ENCODE measurements at places on chromosomes 5 and 9.

DNA sequence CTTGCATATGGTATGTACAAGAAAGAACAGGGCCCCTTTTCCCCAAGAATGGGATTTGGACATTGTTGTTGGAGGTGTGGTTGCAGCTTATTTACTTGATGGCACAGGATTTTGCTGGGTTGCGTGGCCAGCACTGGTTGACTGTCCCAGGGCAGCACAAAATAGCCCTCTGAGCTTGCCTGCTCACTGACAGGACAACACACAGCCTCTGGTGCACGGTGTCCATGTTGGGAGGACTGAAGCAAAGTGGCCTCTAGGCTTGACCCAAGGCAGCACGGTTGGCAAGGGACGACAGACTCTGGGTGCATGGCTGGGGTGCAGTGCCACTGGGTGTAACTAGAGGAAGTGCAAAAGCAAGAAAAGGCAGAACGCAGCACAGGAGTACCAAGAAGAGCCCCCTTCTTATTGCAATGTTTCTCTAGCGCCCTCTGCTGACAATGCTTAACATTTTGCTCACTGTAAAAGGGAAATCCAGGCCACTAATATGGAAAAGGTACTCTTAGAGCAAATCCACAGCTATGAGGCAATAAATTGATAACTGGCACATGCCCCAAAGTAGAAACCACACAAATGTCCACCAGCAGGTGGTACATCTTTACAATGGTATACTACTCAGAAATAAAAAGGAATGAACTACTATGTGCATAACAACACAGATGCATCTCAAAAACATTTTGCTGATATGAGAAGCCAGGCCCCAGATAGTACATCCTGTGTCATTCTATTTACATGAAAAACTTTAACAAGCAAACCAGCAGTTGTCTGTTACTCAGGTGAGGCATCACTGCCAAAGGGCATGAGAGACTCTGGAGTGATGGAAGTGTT lies 47.4 kb upstream of the BARX1 start:
- DNase-seq, result peak; percentile 69
- H3K4me1 ChIP-seq, result peaks cover 2% of the 10 kb centered on the region
- H3K27ac ChIP-seq, result no peak overlapping the region
- no peak overlapping the region for H3K4me3 ChIP-seq
- no peaks in the 10 kb centered on the region for H3K36me3 ChIP-seq

DNA sequence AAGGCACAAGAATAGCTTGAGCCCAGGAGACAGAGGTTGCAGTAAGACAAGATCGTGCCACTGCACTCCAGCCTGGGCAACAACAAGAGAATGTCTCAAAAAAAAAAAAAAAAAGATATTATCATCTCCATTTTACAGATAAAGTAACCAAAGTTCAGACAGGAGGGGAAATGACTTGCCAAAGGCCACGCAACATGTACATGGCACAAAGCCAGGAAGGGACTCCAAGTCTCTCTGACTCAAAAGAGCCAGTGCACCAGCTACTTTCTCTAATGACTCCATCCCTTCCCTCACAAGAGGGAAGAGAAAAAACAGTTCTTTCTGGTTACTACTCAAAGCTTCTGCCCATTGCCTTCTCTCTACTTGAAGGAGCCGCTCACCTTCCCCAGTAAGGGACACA lies 34.1 kb downstream of the SIL1 start:
- H3K27ac ChIP-seq, result no peak overlapping the region
- DNase-seq, result no peak
- no peak overlapping the region for H3K4me3 ChIP-seq
- H3K4me1 ChIP-seq, result peaks cover 14% of the 10 kb centered on the region

- no peak for DNase-seq
- no peaks in the 10 kb centered on the region for H3K36me3 ChIP-seq
- no peaks in the 10 kb centered on the region for H3K4me1 ChIP-seq
- no peak overlapping the region for H3K4me3 ChIP-seq
- H3K27ac ChIP-seq, result no peak overlapping the region
These were observed 11.8 kb downstream of the ADAMTSL1 start for GRCh38 chr9:18485714-18486113.

DNA sequence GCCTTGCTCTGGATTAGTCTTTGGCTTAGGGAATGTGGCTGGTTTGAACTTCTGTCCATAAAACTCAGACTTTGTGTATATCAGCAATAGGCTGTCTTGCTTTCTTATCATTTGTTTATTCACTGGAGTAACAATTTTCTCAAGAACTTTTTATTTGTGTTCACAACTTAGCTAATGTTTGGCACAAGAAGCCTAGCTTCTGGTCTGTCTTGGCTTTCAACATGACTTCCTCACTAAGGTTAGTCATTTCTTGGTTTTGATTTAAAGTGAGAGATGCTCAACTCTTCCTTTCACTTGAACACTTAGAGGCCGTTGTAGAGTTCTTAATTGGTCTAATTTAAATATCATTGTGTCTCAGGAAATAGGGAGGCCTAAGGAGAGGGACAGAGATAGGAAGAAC lies 4.9 kb downstream of the FBXO38 start:
- H3K4me1 ChIP-seq, result no peaks in the 10 kb centered on the region
- no peak overlapping the region for H3K27ac ChIP-seq
- peaks cover 46% of the 10 kb centered on the region for H3K36me3 ChIP-seq
- no peaks in the 10 kb centered on the region for H3K27me3 ChIP-seq

GRCh38 chr5:124522992-124523391 lies 223.4 kb downstream of the ZNF608 start:
- H3K27me3 ChIP-seq, result no peaks in the 10 kb centered on the region
- H3K36me3 ChIP-seq, result no peaks in the 10 kb centered on the region
- H3K4me3 ChIP-seq, result no peak overlapping the region
- H3K27ac ChIP-seq, result no peak overlapping the region
- no peak for DNase-seq
- H3K4me1 ChIP-seq, result no peaks in the 10 kb centered on the region

GRCh38 chr9:114784721-114785279 lies 21.0 kb downstream of the TNFSF15 start:
- H3K27me3 ChIP-seq, result no peaks in the 10 kb centered on the region
- no peak overlapping the region for H3K4me3 ChIP-seq
- DNase-seq, result no peak
- no peak overlapping the region for H3K27ac ChIP-seq

GRCh38 chr9:112378328-112379176 lies 1.4 kb upstream of the HSDL2 start:
- peaks cover 6% of the 10 kb centered on the region for H3K4me1 ChIP-seq
- no peaks in the 10 kb centered on the region for H3K36me3 ChIP-seq
- peak overlapping the region; percentile 96 for H3K4me3 ChIP-seq

- H3K36me3 ChIP-seq, result no peaks in the 10 kb centered on the region
- H3K4me3 ChIP-seq, result no peak overlapping the region
- no peaks in the 10 kb centered on the region for H3K27me3 ChIP-seq
These were observed 471.8 kb downstream of the KIF4B start for GRCh38 chr5:155485386-155485785.

DNA sequence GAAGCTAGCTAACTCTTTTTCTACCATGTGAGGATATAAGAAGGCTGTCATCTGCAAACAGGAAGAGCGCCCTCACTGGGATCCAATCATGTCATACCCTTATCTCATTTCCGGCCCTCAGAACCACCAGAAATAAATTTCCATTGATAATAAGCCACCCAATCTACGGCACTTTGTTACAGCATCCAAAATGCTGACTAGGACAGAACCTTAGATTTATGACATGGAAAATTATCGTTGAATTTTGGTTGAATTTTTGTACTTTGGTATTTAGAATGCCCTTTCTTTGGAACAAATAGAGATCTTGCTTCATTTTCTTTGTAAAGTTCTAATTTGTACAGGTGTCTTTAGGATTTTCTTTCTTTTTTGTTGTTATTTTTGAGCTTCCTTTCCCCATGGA lies 53.3 kb upstream of the CYLC2 start:
- H3K36me3 ChIP-seq, result no peaks in the 10 kb centered on the region
- no peaks in the 10 kb centered on the region for H3K27me3 ChIP-seq
- H3K4me1 ChIP-seq, result no peaks in the 10 kb centered on the region
- no peak overlapping the region for H3K27ac ChIP-seq

GRCh38 chr9:132457504-132458236 lies 47.7 kb downstream of the CFAP77 start:
- no peak overlapping the region for H3K4me3 ChIP-seq
- peaks cover 20% of the 10 kb centered on the region for H3K4me1 ChIP-seq
- H3K36me3 ChIP-seq, result no peaks in the 10 kb centered on the region
- no peak for DNase-seq
- no peak overlapping the region for H3K27ac ChIP-seq
- H3K27me3 ChIP-seq, result no peaks in the 10 kb centered on the region

DNA sequence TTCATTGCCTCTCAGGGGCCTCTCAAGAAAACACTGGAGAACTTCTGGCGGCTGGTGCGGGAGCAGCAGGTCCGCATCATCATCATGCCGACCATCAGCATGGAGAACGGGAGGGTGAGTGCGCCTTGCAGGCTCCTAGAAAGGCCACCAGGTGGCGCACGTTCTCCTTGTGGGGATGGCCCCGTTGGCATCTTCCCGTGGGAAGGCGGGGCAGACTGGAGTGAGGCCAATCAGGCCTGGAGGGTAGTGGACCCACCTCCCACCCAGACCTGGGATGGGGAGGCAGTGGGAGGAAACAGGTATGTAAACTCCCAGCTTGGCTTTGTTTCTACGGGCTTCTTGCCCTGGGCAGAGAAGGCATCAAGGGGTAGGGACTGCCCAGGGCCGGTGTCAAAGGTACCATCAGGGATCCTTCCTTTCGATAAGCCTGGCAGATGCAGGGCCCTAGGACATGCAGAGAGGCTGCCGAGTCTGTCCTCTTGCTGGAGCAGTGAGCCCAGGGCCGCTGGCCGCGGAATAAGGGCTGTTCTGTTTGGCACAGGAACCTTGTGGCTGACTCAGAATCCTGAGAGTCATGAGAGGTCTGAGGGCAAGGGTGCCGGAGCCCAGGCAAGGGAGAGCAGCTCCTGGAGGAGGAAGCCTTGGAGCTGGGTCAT lies 18.9 kb upstream of the SPTLC1 start:
- H3K27me3 ChIP-seq, result no peaks in the 10 kb centered on the region
- no peaks in the 10 kb centered on the region for H3K36me3 ChIP-seq
- peak overlapping the region; percentile 7 for H3K4me3 ChIP-seq
- DNase-seq, result peak; percentile 76
- H3K27ac ChIP-seq, result no peak overlapping the region
- peaks cover 5% of the 10 kb centered on the region for H3K4me1 ChIP-seq

DNA sequence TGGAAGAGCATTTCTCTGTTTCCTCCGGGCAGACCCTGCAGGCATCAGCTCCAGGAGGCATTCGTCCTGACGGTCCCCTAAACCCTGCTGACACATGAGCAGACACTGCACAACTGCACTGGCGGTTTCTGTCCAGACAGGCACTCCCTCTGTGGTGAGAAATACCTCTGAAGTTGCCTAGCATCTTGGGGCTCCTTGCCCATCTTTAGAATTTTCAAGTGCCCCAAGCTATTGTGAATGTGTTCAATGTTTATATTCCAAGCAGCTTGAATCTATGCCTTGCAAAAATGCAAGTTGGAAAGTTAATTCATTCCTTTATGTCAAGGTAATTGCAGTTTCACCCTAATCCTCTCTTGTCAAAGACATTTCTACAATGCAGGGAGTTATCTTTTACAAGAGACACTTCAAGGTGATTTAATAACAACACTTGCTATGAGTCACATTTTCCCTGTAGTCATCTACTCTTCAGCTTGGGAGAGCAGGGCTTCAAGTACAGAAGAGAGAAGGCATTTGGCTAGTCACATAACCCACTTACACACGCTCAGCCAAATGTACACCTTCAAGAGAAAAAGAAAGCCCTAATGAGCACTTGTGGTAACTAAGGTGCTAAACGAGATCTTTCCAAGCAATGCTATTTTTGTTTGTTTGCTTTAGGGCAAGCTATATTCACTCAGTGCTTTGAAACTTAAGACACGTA lies 302.5 kb downstream of the MLLT3 start:
- no peak overlapping the region for H3K27ac ChIP-seq
- DNase-seq, result no peak
- no peaks in the 10 kb centered on the region for H3K36me3 ChIP-seq
- H3K4me3 ChIP-seq, result no peak overlapping the region
- no peaks in the 10 kb centered on the region for H3K27me3 ChIP-seq

DNA sequence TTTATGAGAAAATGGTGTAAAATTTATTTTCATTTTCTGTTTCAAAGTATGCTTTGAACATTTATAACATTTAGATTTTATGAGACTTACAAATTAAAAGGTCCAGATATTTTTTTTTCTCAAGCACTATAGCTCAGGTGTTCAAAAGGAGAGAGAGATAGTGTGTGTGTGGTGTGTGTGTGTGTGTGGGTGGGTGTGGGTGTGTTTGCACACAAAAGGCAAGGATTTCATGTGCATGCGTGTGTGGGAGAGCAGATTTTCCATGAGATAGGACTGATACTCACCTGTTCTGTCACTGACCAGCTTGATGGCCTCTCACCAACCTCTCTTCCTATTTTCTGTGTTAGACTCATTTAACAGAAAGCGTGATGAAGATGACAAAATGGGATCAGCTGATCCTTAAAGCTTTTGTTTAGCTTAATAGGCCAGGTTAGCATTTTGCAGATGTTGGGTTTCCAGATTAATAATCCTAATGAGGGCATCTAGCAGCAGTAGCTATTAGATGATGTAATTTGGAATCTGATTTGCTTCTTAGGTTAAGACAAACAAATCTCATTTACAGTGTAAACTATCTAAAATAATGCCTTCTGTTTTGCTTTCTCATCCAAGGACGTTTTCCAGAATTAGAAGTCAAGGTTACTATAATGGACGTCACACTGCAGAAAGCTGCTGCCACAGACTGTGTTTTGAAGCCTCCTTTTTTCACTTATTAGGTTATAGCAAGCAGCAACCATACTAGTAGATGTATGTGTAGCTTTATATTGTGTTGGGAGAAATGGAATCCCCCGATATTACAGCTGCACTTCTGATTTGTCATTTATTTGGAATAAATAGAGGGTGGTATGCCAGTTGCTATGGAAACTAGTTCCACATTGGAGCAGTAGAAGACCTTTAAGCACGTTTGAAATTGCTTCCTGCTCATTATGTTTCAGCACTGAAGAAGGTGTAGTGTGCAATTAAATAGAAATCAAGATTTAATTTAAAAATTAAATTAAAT lies 355.6 kb downstream of the TAF11L14 start:
- no peaks in the 10 kb centered on the region for H3K36me3 ChIP-seq
- H3K4me3 ChIP-seq, result no peak overlapping the region
- no peak overlapping the region for H3K27ac ChIP-seq
- no peak for DNase-seq
- H3K4me1 ChIP-seq, result no peaks in the 10 kb centered on the region
- H3K27me3 ChIP-seq, result no peaks in the 10 kb centered on the region

All from neuronal stem cell (in vitro differentiated cells).